ENCODE measurements at places on chromosomes 13 and 19.

GRCh38 chr19:45539459-45539858 is 32.2 kb downstream of the VASP start:
- DNase-seq: no peak

DNA sequence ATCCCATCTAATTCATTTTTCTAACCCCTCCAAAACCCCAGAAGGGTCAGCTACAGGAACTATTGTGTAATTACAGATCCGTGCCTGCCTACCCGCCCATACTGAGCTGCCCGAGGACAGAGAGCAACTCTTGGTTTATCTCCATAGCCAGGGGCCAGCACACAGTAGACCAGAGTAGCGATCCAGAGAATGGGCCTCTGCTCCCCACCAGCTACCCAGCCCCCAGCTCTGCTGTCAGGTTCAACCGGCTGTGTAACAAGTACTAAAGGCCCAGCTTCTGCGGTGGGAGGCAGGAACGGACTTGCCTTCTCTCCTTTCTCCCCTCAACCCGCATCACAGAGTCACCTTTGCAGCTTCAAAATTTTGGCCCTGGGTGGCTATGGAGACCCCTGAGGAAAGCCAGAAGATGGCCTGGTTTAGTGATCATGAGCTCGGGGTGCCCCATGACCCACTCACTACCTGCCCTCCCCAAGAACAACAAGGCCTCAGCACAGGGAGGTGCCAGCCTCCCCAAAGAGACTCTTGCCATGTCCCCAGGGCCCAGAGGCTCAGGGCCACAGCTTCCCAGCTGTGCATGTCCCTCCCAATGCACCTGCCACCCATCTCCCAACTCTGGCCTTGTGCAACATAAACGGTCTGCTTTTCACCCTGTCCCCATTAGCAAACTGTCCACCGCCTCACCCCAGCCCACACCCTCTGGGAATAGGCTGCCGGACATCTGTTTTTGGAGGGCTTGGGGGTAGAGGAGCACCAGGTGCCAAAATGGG is 5.7 kb downstream of the CALM3 start:
- no peak for DNase-seq

DNA sequence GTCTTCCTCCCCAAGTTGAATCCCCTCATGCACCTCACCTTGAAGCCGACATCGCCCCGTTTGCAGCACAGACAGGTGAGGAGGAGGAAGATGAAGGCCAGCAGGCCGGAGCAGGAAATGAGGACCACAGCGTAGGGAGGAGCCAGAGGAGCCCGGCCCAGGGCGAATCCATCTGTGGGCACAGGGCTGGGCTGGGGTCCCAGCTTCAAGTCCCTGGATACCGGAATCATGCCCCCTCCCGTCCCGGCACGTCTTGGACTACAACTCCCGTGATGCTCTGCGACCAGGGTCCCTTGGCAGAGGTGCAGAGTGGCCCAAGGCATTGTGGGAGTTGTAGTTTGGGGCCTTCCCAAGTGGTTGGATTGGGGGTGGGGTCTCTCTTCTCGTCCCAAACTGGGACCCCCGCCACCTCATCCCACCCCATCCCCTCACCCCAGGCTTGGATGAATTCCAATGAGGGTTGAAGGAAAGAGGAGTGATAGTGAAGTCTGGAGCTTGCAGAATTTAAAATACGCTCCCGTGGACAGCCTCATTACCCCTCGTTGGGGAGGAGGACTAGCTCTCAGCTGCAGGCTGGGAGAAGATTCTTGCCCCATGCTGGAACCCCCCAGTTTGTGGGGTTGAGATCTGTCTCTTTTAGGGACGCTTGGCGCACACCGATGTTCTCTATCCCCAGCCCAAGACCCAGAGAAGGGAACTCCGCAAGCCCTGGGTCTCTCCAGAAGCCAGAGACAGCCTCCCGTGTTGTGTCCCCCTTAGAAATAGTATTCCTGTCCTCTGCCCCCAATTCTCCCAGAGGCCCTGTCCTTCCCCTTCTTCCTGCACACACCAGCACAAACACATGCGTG is 990 bp downstream of the LMTK3 start:
- peak; percentile 72 for DNase-seq

- no peak for DNase-seq
Observed at GRCh38 chr13:21567714-21568113, 36.3 kb downstream of the MICU2 start.

DNA sequence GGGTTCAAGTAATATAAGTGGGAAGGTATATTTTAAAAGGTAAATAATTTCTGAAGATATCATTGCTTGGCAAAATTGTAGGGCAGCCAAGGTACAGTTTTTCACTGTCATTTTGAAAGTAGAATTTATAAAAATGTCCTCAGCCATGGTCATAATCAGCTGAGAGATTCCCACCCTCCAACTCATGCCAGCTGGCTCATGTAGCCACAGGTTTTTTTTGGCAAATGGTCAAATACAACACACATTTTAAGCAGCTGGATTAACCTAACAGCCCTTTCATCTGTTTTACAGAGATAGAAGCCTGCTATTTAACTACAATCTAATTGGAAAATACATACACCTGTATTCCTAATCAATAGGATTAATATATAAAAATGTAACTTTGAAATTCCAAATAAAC is 619.2 kb upstream of the SGCG start:
- no peak for DNase-seq

DNA sequence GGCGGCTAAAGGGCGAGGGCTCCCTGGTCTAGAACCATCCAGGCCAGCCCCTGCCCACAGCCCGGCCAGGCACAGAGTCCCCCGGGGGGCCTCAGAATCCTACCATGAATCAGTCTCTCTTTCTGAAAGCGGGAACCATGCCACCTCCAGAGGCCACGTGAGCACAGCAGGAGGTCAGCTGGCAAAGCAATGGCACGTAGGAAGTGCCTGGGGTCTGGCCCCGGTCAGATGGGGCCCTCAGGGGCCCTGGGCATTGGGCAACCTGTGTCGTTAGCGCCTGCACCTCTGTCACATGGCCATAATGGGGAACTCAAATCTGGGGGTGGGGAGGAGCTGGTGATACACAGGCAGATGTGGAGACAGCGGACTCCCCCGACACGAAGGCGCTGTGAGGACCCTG is 8.8 kb downstream of the MFSD12 start:
- DNase-seq: no peak

GRCh38 chr13:60696602-60697001 is 299.6 kb downstream of the TDRD3 start:
- DNase-seq: no peak

GRCh38 chr19:5934774-5935472 is 20.9 kb downstream of the CAPS start:
- DNase-seq: no peak

- DNase-seq: no peak
Observed at GRCh38 chr13:49655906-49656305, 27.6 kb downstream of the ARL11 start.

- no peak for DNase-seq
Observed at GRCh38 chr13:73401769-73402168, 343.0 kb downstream of the KLF5 start.

DNA sequence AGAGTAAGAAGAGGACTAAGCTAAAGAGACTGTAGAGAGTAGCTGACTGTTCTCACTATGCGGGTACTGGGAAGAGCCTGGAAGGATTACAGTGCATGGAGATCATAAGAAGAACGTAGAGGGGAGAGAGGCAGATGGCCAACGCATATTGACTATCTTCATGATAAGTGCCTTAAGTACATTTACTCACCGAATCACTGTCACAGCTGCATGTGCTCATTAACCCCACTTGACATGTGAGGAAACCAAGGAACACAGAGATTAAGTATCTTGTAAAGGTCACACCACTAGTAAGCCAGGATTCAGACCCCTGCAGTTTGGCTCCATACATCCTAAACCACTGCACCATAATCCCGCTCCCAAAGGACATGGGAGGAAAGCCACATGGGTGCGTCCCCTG is 34.1 kb downstream of the SMAD9 start:
- DNase-seq: no peak

DNA sequence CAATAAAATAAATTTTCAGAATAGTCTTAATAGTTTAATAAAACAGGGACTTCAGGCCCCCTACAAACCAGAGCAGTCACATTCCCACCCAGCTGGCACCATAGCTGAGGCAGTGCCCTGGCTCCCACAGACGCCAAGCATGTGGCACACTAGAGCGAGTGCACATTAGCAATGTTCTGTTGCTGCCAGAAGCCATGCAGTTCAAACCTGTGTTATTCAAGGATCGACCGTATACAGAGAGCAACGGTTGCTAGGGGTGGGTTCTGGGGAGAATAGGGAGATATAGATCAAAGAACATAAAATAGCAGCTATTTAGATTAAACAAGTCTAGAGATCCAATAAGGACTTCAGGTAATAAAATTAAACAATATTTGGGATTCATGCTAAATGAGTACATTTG is 419.3 kb upstream of the KLHL1 start:
- no peak for DNase-seq

DNA sequence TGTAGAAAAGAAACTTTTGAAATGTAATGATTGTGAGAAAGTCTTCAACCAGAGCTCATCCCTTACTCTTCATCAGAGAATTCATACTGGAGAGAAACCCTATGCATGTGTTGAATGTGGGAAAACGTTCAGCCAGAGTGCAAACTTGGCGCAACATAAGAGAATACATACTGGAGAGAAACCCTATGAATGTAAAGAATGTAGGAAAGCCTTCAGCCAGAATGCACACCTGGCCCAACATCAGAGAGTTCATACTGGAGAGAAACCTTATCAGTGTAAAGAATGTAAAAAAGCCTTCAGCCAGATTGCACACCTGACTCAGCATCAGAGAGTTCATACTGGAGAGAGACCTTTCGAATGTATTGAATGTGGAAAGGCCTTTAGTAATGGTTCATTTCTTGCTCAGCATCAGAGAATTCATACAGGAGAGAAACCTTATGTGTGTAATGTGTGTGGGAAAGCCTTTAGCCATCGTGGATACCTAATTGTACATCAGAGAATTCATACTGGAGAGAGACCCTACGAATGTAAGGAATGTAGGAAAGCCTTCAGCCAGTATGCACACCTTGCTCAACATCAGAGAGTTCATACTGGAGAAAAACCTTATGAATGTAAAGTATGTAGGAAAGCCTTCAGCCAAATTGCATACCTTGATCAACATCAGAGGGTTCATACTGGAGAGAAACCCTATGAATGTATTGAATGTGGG is 19.3 kb downstream of the ZNF583 start:
- DNase-seq: no peak

DNA sequence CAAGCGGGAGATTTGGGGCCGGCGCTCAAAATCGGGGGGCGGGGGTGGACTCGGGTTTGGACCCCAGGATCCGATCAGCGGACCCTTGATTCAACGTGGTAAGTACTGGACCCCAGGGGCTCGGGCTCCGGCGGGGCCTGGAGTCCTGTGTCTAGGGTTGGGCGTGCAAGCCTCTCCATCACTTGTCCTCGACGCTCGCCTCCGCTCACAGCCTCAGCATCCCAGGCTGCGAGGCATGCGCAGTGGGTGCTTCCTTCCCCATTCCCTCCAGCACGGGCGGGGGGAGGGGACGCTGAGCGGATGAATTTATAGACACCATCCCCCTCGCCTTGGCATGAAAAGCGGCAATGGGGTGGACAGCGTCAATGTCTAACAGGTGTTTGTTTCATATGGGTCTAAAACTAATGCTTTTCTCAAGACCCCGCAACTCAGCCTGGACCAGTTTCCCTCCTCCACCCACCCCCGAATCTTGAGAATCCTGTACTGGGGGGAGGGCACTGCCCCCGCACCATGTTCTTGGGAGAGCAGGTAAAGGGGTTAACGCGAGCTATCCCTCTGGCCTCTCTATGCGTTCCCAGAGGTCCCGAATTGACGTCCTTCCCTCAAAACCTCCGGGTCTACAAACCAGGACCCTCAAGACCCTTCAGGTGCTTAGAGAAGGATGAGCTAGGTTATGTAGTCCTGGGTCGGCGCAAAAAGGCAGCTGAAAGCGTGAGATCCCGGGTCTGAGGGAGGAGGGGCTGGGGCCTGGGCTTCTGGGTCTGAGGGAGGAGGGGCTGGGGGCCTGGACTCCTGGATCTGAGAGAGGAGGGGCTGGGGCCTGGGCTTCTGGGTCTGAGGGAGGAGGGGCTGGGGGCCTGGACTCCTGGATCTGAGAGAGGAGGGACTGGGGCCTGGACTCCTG is 579 bp downstream of the CPT1C start:
- DNase-seq: no peak

GRCh38 chr13:113636266-113636963 is 21.6 kb downstream of the ATP4B start:
- no peak for DNase-seq

DNA sequence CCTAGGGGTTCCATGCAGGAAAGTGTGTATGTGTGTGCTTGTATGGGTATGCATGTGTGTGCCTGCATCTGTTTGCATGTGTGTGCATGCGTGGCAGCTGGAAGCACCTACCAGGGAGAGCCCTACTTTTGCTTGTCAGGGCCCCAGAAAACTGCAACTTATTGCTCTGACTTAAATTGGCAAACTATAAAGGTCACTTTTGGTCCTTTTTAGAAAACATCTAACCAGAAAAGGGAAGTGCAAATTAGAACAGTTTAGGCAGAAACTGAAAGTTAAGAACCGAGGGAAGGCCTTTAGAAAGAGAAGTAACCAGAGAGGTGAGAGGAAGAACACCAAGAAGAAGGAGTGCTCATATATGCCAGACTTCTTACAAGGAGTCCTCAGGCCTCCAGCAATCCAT is 32.5 kb downstream of the DLEU7 start:
- DNase-seq: no peak

DNA sequence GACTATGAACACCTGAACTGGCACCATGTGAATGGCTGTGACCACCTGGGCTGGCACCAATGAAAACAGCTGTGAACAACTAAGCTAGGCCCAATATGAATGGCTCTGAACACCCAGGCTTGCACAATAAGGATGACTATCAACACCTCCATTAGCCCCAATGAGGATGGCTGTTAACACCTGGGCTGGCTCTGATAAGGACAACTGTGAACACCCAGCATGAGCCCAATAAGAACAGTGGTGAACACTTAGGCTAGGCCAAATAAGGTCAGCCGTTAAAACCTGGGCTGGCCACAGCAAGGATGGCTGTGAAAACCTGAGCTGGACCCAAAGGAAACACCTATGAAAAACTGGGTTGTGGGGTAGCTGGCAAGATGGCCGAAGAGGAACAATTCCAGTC is 1163.1 kb downstream of the UQCRFS1 start:
- DNase-seq: no peak

GRCh38 chr13:46822551-46822950 is 25.6 kb upstream of the ESD start:
- DNase-seq: no peak

GRCh38 chr19:7287722-7288121 is 6.5 kb downstream of the INSR start:
- no peak for DNase-seq

DNA sequence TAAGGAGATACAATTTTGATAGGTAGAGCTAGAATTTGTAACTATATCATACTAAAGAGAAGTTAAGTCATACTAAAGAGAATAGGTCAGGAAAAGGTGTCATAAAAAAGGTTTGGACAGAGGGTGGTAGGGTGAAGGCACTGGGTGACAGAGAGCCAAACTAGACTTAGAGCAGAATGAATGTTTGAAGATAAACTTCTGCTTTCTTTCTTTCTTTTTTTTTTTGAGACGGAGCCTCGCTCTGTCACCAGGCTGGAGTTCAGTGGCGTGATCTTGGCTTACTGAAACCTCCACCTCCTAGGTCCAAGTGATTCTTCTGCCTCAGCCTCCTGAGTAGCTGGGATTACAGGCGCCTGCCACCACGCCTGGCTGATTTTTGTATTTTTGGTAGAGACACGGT is 44.1 kb downstream of the TM9SF2 start:
- DNase-seq: no peak
